ENCODE measurements at places on chromosomes 12 and 14.

- DNase-seq, result peak; percentile 77
Observed at GRCh38 chr12:7113389-7113871, 4.4 kb upstream of the C1RL start.

GRCh38 chr14:51616724-51617409, 34.8 kb upstream of the FRMD6 start:
- DNase-seq, result no peak

GRCh38 chr12:53748072-53748840, 3.5 kb downstream of the CISTR start:
- DNase-seq, result peak; percentile 70

DNA sequence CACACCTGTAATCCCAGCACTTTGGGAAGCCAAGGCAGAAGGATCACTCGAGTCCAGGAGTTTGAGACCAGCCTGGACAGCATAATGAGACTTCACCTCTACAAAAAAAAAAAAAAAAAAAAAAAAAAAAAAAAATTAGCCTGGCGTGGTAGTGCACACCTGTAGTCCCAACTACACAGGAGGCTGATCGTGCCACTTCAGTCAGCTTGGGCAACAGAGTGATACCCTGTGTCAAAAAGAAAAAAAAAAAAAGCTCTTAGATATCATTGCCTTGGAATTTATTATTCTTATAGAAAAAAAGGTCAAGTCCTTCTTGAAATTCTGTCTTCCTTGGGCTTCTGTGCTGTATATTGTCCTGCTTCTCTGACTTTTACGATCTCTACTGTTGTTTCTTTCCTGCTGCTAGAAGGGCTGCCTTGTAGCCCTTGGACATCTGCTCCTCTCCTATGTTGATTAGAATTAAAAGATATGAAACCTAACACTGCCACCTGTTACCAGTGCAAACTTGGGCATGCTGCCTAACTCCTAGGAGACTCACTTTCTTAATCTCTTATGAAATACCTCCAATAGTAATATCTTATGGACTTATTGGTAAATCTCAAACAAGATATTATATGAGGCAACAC, 5.7 kb downstream of the TMEM19 start:
- DNase-seq, result no peak

DNA sequence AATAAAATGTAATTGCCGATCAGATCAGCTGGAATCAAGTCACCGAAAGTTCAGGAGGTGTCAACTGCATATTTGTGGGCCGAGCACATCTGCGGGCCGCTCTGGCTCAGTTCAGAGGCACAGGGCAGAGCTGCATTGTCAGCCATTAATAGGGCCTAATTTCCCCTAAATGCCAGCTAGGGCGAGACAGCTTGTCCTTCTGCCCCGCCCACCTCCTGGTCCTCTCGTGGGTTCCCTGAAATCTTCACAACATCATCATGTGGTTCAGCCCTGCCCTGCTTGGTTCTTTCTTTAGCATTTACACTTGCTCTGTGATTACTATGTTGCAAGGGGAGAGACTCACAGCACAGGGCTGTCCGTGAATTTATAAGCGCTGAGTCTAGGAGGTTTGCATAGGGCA, 148.9 kb downstream of the CHST11 start:
- peak; percentile 46 for DNase-seq

- peak; percentile 51 for DNase-seq
Observed at GRCh38 chr12:49621651-49622500, 1.5 kb upstream of the PRPF40B start.

DNA sequence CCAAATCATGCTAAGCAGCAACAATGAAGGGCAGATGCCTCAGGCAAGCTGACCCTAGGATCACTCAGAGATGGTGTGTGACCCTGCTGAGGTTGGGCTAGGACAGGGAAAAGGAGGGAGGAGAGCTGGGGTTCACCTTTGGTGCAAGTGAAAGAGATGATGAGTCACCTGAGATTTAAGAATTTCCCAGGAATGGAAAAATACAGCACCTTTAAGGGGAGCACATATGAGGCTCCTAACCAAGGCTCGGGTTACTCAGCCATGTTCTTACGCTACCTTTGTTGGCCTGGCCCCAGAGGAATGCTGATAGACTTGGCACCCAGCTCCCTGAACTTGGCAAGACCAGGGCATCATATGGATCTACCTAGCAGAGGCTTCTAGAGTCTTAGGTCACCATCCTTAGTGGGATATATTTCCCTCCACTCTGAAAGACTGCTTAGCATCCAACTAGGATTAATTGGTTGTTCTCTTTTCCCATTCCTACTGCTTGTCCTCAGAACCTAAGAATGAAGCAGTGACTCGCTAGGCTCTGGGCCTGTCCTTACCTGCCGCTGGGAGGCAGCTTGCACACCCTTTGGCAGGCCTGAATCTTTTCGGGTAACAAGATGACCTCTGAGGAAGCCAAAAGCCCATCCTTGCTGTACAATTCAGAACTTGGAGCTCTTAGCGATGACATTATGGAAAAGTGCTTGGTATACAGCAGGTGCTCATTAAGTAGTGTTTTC, 4.0 kb upstream of the NAA25 start:
- peak; percentile 37 for DNase-seq

DNA sequence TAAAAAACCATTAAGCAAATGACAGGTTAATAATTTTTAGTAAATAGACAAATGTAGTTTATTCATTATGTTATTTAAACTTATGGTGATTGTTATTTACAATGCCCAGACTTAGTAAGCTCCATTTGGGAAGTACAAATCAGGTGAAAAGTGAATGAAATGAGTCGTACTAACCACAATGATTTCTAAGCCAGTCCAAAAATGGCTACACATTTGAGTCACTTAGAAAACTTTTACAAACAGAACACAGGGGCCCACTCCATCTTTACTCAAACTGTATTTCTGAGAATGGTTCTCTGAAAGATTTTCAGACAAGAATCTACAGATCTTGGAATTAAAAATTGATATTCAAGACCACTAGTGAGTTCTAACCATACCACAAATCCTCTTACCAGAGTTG, 653.3 kb upstream of the MIS18BP1 start:
- DNase-seq, result no peak

DNA sequence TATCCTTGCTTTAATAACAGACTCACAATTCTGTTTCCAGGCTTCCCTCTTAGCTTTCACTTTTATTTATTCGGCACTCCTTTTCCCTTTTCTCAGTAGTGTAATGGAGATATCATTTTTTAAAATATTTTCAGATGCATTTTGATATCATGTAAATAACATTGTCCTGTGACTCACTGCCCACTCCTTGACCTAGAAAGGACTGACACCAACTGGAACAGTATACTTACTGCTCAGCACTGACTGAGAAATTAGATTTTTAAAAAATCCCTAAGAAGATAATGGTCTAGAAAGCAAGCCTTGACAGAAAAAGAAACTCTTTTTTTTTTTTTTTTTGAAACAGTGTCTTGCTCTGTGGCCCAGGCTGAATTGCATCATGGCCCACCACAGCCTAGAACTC, 118.0 kb upstream of the FSCB start:
- no peak for DNase-seq

- DNase-seq, result peak; percentile 27
Observed at GRCh38 chr12:8449355-8449859, 6.4 kb upstream of the CLEC6A start.

GRCh38 chr14:68974759-68975347, 4.2 kb downstream of the ACTN1 start:
- no peak for DNase-seq

DNA sequence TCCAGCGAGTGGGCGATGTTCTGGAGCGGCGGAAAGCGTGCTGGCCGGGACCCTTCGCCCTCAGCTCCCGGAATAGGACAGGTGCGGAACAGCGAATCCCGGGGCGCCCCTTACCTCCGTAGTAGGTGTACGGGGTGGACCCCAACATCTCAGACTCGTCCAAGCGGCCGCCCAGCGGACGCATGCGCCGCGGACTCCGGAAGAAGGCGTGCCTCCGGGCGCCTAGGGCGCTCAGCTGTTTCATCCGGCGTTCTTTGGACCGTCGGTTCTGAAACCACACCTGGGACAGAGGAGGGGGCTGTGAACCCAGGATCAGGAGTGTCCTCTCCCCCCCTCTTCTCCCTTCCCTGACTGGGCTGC, 4.5 kb downstream of the LHX5 start:
- peak; percentile 68 for DNase-seq

Measured in H7 (cell line).